ENCODE measurements at places on chromosomes 4 and X. TPM values are rescaled to one million over a fixed set of nuclear protein-coding genes. Genes with fewer than 3 reads are reported as not detected.

C4orf36 gene
- total RNA-seq: not detected

PAGE2 gene
- total RNA-seq: not detected

CT45A2 gene
- total RNA-seq: not detected

ANXA3 gene
- not detected for total RNA-seq

GRCh38 chrX:68725756-68726365 lies 78.4 kb downstream of the STARD8 start:
- no peak overlapping the region for H3K4me3 ChIP-seq
- H3K4me1 ChIP-seq: no peaks in the 10 kb centered on the region
- H3K27ac ChIP-seq: no peak overlapping the region

- no peak overlapping the region for H3K27ac ChIP-seq
- H3K27me3 ChIP-seq: no peaks in the 10 kb centered on the region
- H3K4me1 ChIP-seq: no peaks in the 10 kb centered on the region
- H3K36me3 ChIP-seq: no peaks in the 10 kb centered on the region
- no peak for DNase-seq
These were observed 61.0 kb downstream of the CHRNA9 start for GRCh38 chr4:40395908-40396793.

- no peaks in the 10 kb centered on the region for H3K4me1 ChIP-seq
- H3K27ac ChIP-seq: no peak overlapping the region
- peaks cover 4% of the 10 kb centered on the region for H3K27me3 ChIP-seq
- DNase-seq: no peak
- H3K4me3 ChIP-seq: no peak overlapping the region
- no peaks in the 10 kb centered on the region for H3K36me3 ChIP-seq
These were observed 61.6 kb upstream of the NKX1-1 start for GRCh38 chr4:1467581-1468458.

GRCh38 chr4:139189972-139190371 lies 13.0 kb upstream of the ELF2 start:
- no peak overlapping the region for H3K4me3 ChIP-seq
- no peak overlapping the region for H3K27ac ChIP-seq
- H3K4me1 ChIP-seq: no peaks in the 10 kb centered on the region
- no peak for DNase-seq
- no peaks in the 10 kb centered on the region for H3K27me3 ChIP-seq

- no peaks in the 10 kb centered on the region for H3K4me1 ChIP-seq
- H3K27me3 ChIP-seq: no peaks in the 10 kb centered on the region
- no peak overlapping the region for H3K27ac ChIP-seq
- DNase-seq: no peak
- H3K4me3 ChIP-seq: no peak overlapping the region
- H3K36me3 ChIP-seq: no peaks in the 10 kb centered on the region
These were observed 45.7 kb downstream of the SYTL5 start for GRCh38 chrX:38052096-38052495.

DNA sequence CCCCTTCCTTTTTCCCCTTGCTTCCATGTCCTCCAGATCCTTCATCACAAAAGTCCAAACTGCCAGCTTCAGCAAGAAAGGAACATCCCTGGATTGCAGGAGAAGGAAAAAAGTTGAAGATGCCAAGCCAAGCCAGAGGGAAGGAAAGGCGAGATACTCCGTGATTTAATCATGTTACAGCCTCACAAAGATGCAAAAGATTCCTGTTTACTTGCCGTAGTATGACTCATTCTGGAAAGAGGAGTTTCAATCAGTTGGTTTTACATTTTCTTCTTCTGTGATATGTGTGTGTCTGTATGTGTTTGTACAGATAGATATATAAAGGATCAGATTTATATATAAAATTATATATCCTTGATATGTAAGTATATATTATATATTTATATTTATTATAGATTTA lies 69.3 kb downstream of the BTC start:
- no peaks in the 10 kb centered on the region for H3K27me3 ChIP-seq
- H3K4me3 ChIP-seq: no peak overlapping the region
- no peaks in the 10 kb centered on the region for H3K36me3 ChIP-seq
- DNase-seq: no peak

RIPPLY1 gene
- total RNA-seq: not detected

DNA sequence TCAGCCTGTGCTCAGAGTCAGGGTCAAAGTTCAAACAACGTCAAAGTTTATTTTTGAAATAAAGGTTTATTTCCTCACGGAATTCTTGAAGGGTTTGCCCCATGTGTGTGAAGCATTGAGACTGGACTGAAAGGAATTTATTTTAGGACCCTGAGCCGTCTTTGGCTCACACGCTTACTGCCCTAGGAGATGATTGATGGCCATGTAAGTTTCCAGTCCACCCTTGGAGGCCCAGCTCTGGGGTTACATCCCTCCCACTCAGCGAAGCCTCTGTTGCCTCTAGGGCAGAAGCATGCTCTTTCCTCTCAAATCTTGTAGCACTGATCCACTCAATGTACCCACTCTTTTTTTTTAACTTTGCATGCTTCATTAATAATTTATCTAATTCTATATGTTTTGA lies 4.5 kb upstream of the NHSL2 start:
- no peak for DNase-seq
- no peaks in the 10 kb centered on the region for H3K36me3 ChIP-seq
- peaks cover 3% of the 10 kb centered on the region for H3K27me3 ChIP-seq
- no peak overlapping the region for H3K27ac ChIP-seq
- no peak overlapping the region for H3K4me3 ChIP-seq
- H3K4me1 ChIP-seq: peaks cover 9% of the 10 kb centered on the region

NDUFC1 gene
- total RNA-seq: 15.8 TPM
